A673 (cell line): ENCODE measurements at places on chromosomes 11 and 22. TPM values are rescaled to one million over a fixed set of nuclear protein-coding genes. Genes with fewer than 3 reads are reported as not detected.

- H3K4me1 ChIP-seq: no peaks in the 10 kb centered on the region
- no peaks in the 10 kb centered on the region for H3K36me3 ChIP-seq
- DNase-seq: no peak
- H3K27ac ChIP-seq: no peak overlapping the region
- no peaks in the 10 kb centered on the region for H3K27me3 ChIP-seq
Measured at GRCh38 chr11:94568200-94568599, 1.0 kb downstream of the PIWIL4 start.

DNA sequence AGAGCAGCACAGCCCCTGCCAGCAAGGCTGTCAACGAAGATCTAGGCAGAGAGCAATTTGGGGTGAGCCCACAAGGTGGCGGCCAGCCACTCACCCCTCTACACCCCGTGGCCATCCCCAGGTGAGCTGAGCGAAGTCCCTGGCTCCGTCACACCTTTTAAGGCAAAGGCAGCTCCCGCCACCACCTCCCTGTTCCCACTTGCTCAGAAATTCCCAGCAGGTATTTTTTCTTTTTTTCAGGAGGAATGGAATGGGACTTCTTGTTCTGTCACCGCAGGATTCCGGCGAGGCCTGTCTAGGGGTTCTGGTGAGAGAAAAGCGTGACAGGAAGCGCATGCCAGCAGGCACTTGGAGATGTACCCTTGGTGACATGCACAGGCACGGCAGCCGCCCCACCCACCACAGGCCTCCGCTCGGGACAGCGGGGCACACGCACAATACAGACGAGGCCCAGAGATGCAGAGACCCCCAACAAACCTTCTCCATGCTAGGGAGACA is 10.0 kb downstream of the RPL3 start:
- H3K36me3 ChIP-seq: peaks cover 30% of the 10 kb centered on the region
- peaks cover 18% of the 10 kb centered on the region for H3K4me1 ChIP-seq
- peak overlapping the region; percentile 45 for H3K4me3 ChIP-seq

DNA sequence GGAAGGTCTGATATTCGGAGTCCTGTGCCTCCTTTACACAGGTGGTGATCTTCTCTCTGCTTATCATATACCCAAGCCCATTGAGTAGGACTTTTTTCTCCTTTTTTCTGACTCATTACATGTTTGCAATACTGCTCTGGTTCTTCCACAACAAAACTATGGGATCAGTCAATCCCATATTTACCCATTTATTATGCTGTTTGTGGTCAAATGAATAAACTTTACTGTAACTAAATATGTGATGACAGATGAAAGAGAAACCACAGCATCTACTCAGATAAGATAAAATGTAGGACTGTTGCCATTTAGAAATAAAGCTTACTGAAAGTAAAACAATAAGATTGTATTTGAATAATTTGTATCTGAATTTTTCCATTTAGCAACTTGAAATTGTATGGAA is 958.7 kb upstream of the FAT3 start:
- no peak for DNase-seq
- H3K36me3 ChIP-seq: no peaks in the 10 kb centered on the region
- H3K4me3 ChIP-seq: no peak overlapping the region
- no peaks in the 10 kb centered on the region for H3K27me3 ChIP-seq

GRCh38 chr11:96342014-96342960 is 708 bp downstream of the MAML2 start:
- peaks cover 45% of the 10 kb centered on the region for H3K4me1 ChIP-seq
- no peaks in the 10 kb centered on the region for H3K27me3 ChIP-seq
- peak; percentile 42 for DNase-seq
- H3K36me3 ChIP-seq: no peaks in the 10 kb centered on the region
- H3K27ac ChIP-seq: peak overlapping the region; percentile 66
- peak overlapping the region; percentile 61 for H3K4me3 ChIP-seq

- DNase-seq: no peak
- peak overlapping the region; percentile 58 for H3K4me3 ChIP-seq
- H3K36me3 ChIP-seq: no peaks in the 10 kb centered on the region
- H3K27me3 ChIP-seq: peaks cover 5% of the 10 kb centered on the region
- no peak overlapping the region for H3K27ac ChIP-seq
Measured at GRCh38 chr11:119148720-119149017, 183 bp upstream of the ABCG4 start.

- no peak overlapping the region for H3K4me3 ChIP-seq
- H3K27me3 ChIP-seq: no peaks in the 10 kb centered on the region
- H3K4me1 ChIP-seq: no peaks in the 10 kb centered on the region
- no peak overlapping the region for H3K27ac ChIP-seq
- no peaks in the 10 kb centered on the region for H3K36me3 ChIP-seq
Measured at GRCh38 chr11:84316866-84317555, 1030.8 kb upstream of the CCDC90B start.

- no peaks in the 10 kb centered on the region for H3K36me3 ChIP-seq
- no peaks in the 10 kb centered on the region for H3K27me3 ChIP-seq
Measured at GRCh38 chr11:100098560-100098959, 588.5 kb upstream of the ARHGAP42 start.

DNA sequence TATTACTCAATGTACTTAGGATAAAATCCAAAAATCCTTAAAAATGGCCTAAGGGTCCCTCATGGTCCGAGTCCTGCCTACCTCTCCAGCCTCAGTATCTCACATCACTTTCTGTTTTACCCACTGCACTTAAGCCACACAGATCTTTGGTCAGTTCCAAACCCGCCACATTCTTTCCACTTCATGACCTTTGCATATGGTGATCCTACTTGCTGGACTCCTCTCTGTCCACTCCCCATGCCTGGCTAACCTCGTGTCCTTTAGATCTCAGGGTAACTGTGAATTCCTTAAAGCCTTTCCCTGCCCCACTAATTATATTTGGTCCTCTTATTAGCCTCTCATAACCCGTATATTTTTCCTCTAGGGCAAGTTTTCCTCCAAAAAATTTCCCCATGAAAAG is 1.2 kb downstream of the NUP160 start:
- peaks cover 49% of the 10 kb centered on the region for H3K36me3 ChIP-seq
- H3K27ac ChIP-seq: peak overlapping the region; percentile 93
- H3K27me3 ChIP-seq: no peaks in the 10 kb centered on the region
- no peak for DNase-seq
- peak overlapping the region; percentile 62 for H3K4me3 ChIP-seq

DNA sequence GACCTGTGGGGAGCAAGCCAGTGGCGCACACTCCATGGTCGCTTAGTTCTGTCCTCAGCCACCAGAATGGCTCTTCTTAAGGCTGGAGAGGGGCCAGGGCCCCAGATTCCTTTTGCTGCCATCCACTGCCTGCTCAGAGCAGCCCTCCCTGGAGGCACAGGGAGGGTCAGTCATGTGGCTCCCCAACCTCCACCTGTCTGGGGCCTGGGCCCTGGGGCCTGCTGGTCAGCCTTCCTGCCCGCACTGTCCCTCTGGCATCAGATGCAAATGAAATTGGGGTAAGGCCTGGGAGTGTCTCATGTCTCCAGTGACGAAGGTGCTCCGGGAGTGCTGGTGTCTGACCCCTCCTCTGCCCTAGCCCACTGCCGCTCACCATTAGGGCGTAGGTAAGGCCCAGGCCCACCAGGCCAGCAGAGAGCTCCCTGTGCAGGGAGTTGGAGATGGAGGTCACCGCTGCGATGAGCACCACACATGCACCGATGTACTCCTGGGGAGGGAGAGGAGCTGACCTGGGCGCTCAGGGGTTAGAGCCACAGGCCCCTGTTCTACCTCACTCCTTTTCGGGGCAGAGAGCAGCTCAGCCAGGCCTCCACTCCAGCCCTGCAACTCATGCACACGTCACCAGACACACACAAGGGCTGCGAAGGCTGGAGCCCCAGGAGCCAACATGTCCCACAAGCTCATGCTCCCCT is 9.0 kb upstream of the KCNJ11 start:
- H3K27me3 ChIP-seq: no peaks in the 10 kb centered on the region
- H3K27ac ChIP-seq: no peak overlapping the region
- no peaks in the 10 kb centered on the region for H3K36me3 ChIP-seq
- no peak for DNase-seq
- H3K4me3 ChIP-seq: no peak overlapping the region

GRCh38 chr11:65090628-65091027 is 5.4 kb upstream of the VPS51 start:
- H3K4me3 ChIP-seq: no peak overlapping the region
- H3K27ac ChIP-seq: no peak overlapping the region
- no peaks in the 10 kb centered on the region for H3K27me3 ChIP-seq
- peaks cover 7% of the 10 kb centered on the region for H3K36me3 ChIP-seq
- H3K4me1 ChIP-seq: no peaks in the 10 kb centered on the region

DNA sequence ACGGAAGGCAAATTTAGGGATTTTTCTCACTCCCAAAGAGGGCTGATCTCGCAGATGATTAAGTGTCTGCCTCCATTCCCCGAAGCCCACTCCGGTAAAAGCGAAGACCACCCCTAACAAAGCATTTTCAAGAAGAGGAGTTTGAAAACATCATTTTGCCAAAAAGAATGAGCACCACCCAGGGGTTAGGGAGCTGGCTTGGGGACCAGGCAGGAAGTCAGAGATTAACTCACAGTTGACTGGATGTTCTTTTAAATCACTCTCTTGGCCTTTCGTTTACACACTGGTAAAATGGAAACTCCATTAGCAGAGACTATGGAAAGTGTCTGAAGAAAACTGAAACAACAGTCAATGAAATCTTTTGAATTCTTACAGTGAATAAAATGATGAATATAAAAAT is 7.9 kb upstream of the TRIM44 start:
- no peaks in the 10 kb centered on the region for H3K36me3 ChIP-seq
- H3K27me3 ChIP-seq: no peaks in the 10 kb centered on the region

MFNG gene
- not detected in 2 replicates for total RNA-seq
